Activated CD4-positive, CD25-positive, alpha-beta regulatory T cell (primary cell): ENCODE measurements at places on chromosomes 13 and 19.

DNA sequence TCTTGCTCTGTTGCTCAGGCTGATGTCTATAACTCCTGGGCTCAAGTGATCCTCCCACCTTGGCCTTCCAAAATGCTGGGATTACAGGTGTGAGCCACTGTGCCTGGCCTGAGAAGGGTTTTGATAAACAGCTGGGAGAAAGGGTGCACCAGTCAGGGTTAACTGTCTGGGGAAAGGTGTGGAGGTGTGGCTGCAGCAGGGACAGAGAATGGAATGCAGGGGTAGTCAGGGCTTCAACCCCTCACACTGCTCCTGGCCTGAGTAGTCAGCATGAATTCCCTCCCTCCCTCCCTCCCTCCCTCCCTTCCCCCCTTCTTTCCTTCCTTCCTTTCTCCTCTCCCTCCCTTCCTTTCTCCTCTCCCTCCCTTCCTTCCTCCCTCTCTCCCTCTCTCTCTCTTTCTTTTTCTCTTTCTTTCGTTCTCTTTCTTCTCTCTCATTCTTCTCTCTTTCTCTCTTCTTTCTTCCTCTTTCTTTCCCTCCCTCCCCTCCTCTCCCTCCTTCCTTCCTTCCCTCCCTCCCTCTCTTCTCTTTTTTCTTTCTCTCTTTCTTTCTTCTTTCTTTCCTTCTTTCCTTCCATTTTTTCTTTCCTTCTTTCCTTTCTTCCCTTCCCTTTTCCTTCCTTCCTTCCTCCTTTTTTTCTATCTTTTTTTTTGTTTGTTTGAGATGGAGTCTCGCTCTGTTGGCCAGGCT lies 16.0 kb downstream of the MYO1F start:
- DNase-seq, result no peak

GRCh38 chr19:16441661-16442162 lies 30.1 kb downstream of the EPS15L1 start:
- DNase-seq, result no peak

GRCh38 chr19:50869479-50869878 lies 3.8 kb upstream of the KLK2 start:
- DNase-seq, result no peak

- DNase-seq, result no peak
These were observed 35.0 kb downstream of the ATP11A start for GRCh38 chr13:112724788-112725345.

DNA sequence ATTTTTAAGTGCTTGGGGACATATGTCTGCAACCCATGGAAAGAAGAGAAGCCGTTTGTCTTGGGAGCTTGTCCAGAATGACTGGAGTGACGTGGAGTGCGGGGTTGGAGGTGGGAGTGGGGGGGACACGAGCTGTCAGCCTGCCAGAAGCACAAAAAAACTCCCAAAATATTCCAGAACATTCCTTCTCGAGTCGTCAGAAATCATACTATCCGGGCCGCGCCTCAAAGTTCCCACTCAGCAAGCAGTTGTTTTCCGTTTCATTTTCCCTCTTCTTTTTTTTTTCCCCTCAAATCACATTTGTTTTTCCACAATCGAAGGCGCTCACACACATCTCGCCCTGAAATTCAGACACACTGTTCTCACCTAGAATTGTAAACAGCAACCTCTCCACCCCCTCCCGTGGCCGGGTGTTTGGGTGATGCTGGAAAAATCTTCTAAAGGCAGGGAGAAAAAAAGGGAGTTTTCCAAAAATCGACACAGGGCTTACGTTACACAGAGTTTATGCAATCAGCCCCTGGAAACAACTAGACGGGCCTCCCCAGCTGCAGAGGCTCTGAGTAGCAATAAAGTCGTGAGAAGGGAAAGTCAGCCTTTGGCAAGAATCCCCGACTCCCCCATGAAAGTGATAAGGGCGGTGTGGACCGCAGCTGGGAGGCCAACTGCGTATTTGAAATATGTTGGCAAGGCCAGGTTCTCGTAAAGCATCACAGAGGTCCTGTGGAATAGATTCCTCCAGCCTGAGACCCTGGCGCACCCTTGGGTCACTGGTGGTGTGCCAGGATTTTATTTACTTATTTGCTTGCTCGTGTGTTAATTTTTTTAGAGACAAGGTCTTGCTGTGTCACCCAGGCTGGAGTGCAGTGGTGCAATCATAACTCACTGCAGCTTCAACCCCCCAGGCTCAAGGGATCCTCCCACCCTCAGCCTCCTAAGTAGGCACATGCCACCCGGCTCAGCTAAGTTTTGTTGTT lies 31.2 kb upstream of the KLF2 start:
- DNase-seq, result no peak

- DNase-seq, result no peak
These were observed 1467.3 kb upstream of the MIR17HG start for GRCh38 chr13:89880201-89880600.

DNA sequence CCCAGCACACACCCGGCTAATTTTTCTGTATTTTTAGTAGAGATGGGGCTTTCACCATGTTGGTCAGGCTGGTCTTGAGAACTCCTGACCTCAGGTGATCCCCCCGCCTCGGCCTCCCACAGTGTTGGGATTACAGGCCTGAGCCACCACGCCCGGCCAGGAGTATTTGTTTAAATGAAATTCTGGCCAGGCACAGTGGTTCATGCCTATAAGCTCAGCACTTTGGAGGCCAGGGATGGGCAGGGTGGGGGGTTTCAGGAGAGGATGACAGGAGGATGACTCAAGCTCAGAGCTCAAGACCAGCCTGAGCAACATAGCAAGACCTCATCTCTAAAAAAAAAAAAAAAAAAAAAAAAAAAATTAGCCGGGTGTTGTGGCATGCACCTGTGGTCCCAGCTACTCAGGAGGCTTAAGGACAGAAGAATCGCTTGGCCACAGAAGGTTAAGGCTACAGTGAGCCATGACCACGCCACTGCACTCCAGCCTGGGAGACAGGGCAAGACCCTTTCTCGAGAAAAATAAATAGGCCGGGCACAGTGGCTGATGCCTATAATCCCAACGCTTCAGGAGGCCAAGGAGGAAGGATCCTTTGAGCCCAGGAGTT lies 8.2 kb upstream of the DHDH start:
- DNase-seq, result no peak

- DNase-seq, result no peak
These were observed 344.1 kb downstream of the RFC3 start for GRCh38 chr13:34161931-34162543.

- DNase-seq, result no peak
These were observed 2.1 kb downstream of the SLC27A5 start for GRCh38 chr19:58509731-58510083.

DNA sequence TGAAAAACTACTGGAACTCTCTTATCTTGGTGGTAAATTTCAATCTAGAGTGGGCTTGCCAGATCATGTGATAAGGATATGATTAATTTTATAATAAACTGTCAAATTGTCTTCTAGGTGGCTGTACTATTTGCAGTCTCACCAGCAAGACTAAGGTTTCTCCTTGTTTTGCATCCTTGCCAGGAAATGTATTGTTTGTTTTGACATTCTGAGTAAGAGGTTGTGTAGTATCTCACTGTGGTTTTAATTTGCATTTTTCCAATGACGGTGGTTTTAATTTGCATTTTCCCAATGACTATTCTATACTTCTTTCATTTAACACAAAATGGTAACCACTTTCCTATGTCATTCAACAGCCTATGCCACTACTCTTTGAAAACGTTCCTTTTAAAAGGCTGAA lies 2.0 kb downstream of the CAB39L start:
- DNase-seq, result no peak

- DNase-seq, result no peak
These were observed 680.8 kb downstream of the LIG4 start for GRCh38 chr13:107534548-107534947.

- no peak for DNase-seq
These were observed 94.0 kb downstream of the SLC10A2 start for GRCh38 chr13:102972191-102972590.

DNA sequence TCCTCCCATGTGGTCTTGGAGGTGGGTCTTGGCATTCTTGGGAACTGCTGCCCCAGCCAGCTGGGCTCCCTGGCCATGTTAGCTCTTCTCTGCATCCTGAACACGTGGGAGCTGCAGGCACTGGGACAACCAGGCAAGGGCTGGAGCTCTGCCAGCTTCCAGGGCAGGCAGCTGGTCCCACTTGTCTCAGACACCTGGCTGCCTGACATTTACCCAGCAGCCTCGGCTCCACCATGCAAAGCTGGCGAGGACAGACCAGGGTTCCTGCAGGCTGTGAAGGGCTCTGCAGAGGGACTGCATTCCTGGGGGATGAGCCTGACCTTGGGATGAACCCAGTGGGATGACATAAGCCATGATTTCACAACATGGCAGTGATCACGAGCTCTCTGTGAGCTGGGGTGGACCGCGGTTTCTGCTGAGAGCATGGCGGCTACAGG lies 99.0 kb upstream of the TSHZ3 start:
- DNase-seq, result no peak

DNA sequence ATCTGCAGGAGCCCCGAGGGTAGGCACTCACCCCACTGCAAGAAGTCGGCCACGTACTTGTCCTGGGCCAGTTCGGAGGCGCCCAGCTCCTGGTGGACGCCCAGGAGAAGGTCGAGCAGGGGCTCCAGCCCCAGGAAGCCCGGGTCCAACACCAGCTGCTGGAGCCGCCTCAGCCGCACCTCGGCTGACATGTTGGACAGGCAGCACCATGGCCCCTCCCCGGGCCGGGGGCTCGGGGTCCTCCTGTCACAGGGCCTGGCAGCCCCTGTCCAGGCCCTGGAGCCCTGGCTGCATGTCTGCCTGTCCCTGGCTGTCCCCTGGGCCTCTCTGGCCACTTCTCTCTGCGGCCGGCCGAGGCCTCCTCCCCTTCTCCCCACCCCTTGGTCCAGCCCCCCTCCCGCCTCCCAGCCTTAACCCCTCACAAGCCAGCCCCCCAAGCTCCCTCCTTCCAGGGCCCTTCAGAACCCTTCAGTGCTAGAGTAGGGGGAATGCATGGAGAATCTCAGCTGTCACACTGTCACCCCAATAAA lies at the start of gene DMPK:
Gene DMPK, minus strand, starts transcription at position 329 of the 530 bp plus-strand sequence. Its CDS starts 138 bp downstream, at position 191.
- DNase-seq, result no peak

- no peak for DNase-seq
These were observed 399 bp upstream of the SPTBN4 start for GRCh38 chr19:40466219-40466984.

GRCh38 chr19:50321831-50322230 lies 7.3 kb downstream of the KCNC3 start:
- DNase-seq, result no peak

DNA sequence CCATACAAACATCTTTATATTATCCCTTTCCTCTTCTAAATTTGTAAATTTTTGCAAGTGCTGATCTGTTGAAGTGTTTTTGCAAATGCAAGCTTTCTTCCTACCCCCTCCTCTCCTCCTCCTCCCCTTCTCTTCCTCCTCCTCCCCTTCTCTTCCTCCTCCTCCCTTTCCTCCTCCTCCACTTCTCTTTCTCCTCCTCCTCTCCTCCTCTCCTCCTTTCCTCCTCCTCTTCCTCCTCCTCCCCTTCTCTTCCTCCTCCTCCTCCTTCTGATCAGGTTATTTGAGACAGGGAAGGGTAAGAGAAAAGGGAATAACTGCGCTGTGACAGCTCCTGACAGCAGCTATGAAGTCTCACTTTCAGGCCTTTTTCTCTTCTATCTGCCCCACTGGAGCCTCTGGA lies 8.9 kb downstream of the TNFSF13B start:
- no peak for DNase-seq
